Pulmonary artery endothelial cell (primary cell): ENCODE measurements at places on chromosomes 13 and 19.
A peak's percentile ranks its signal among the peaks of the same experiment; 100 is the strongest.

GRCh38 chr13:101555610-101556009, 103.1 kb downstream of the ITGBL1 start:
- no peak for DNase-seq

- no peak for DNase-seq
These were observed 22.4 kb downstream of the OLFM2 start for GRCh38 chr19:9914001-9914314.

- DNase-seq, result peak; percentile 10
These were observed 434 bp upstream of the FNDC3A start for GRCh38 chr13:48975101-48975855.

DNA sequence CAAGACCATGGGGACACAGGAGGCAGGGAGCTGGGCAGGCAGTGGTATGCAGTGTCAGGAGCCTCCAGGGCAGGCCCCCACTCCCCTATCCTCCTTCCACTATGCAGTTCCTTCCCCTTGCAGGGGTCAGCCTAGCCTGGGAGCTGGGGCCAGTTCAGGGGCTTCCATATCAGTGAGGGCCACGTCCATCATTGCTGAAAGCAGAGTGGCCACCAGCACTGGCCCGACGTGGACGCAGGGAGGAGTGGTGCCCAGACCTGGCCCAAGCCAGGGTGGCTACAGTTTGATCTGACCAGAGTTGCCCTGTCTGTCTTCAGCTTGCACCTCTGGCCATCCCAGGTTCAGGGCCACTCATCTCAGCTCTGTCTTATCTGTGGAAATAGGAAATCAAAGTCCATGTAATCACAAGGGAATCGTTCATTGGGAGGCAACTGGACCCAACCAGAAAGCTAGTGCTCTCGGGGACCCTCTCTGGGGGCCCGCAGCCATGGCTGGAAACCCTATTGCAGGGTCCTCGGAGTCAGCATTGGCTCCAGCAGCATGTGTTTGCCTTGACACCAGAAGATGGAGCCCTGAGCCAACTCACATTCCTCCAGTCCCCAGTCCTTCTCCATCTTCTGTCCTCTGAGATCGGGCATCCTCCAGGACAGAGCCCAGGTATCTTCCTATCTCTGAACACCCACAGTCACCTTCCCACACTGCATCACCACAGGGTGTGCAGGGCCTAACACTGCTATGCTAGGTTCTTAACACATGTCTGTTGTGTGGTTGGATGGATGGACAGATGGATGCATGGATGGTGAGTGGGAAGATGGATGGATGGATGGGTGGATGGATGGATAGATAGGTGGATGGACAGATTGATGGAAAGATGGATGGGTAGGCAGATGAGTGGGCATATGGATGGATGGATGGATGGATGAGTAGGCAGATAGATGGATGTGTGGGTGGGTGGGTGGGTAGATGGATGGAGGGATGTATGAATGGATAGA, 75.7 kb upstream of the KCTD15 start:
- DNase-seq, result no peak

DNA sequence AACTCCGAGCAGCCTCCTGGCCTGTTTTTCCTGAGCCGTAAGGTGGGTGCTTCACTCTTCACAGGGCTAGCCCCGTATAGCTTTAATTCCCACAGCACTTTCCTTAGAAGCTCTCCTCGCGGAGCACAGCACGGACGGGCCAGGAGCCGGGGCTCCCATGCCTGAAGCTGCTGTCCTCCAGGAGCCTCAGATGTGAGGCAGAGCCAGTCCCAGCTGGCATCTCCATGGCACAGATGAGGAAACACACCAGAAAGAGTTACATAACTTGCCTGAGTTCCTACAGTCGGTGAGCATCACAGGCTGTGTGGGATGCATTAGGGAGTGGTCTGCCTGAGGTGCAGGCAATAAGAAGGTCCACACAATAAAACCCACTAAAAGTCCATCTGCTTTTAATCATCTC, 118.5 kb downstream of the ATP8A2 start:
- DNase-seq, result no peak

DNA sequence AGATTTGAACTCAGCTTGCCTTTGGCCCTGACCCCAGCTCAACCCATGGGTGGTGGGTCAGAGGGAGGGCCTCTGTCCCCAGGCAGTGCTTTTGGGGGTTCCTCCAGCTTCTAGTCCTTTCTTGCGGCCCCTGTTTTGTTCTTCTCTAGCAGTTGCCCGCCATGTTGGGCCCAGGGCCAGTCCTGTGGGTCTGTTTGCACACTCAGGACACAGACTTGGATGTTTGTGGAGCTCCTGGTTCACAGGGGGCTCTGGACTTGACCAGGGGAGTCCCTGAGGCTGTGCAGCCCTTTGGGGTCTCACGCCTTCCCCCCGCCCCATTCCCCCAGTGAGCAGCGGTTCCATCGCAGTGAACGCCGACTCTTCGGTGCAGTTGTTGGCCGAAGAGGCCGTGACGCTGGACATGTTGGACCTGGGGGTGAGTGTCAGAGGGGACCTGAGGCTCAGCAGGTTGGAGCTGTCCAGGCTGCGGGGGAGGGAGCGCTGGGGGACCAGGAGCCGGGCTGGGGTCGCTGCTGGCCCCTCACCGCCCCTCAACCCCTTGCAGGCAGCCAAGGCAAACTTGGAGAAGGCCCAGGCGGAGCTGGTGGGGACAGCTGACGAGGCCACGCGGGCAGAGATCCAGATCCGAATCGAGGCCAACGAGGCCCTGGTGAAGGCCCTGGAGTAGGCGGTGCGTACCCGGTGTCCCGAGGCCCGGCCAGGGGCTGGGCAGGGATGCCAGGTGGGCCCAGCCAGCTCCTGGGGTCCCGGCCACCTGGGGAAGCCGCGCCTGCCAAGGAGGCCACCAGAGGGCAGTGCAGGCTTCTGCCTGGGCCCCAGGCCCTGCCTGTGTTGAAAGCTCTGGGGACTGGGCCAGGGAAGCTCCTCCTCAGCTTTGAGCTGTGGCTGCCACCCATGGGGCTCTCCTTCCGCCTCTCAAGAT, 2.5 kb downstream of the ATP5F1D start:
- peak; percentile 53 for DNase-seq

GRCh38 chr13:97810152-97810551, 143.3 kb upstream of the IPO5 start:
- no peak for DNase-seq

- DNase-seq, result no peak
These were observed 32.8 kb downstream of the ANKRD10 start for GRCh38 chr13:110881839-110882627.

DNA sequence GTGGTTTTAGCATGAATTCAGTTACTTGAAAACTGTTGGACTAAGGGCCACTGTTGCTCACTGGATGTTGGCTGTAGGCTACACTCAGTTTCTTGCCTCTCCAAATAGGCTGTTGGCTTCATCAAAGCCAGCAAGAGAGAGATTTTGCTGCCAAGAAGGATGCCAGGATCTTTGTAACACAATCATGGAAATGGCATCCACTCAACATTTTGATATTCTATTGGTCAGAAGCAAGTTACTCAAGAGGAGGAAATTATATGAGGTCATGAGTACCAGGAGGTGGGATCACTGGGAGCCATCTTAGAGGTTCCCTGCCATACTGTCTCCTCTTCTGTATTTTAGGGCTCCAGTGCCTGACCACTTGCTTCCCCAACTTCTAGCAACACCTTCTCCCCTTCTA, 30.6 kb downstream of the SYDE1 start:
- no peak for DNase-seq

- no peak for DNase-seq
These were observed 1.9 kb downstream of the PPP1R12C start for GRCh38 chr19:55115446-55116065.

- DNase-seq, result no peak
These were observed 802.1 kb upstream of the SLITRK6 start for GRCh38 chr13:86601351-86601750.

- DNase-seq, result no peak
These were observed 9.3 kb downstream of the ZIC5 start for GRCh38 chr13:99962242-99962641.

DNA sequence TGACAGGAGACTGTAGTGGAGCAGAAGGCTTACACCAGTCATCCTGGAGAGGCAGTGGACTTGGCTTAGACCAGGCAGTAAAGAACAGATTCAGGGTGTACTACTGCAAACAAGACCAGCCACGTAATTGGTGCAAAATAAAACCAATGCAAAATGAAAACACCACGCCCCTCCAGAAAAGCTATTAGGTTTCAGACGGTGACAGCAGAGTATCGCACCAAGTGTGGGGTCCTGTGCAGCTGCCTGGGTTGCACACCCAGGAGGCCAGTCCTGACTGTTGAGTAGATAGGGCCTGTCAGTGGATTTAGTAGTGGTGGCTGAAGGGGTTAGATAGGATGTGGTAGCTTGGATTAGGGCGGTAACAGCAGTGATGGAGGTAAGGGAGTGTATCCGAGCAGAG, 5.4 kb upstream of the PRKACA start:
- no peak for DNase-seq

DNA sequence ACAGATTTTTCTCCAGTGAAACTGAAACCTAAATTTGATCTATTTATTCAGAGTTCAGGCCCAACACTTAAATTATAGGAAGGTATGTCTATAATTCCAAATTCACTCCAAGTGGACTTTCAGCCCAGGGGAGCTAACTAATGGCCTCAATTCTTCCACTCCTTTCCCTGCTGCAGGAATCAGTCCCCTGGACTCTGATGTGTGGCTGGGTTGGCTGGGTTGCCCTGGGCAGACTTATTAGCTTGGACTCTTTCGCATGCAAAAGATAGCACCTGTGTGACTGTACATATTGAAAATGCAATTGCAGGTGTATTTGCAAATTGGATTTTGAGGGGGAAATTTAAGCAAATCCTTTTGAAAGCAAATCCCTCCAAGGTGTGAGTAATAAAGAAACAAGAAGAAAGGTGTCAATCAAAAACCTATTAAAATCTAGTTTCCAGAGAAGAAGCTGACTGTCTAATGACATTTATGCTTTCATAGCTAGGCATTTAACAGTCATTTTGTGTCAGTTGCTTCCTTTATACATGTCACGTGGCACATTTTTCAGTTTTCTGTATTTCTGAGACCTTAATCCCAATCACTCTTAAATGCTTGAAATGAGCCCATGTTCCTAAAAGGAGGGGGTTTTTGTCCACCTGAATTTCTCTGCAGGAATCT, 42.7 kb downstream of the KLF5 start:
- no peak for DNase-seq

- DNase-seq, result no peak
These were observed 235.6 kb upstream of the SOX21 start for GRCh38 chr13:94947965-94948371.

- DNase-seq, result no peak
These were observed 26.4 kb upstream of the HNRNPA1L2 start for GRCh38 chr13:52615812-52616211.

DNA sequence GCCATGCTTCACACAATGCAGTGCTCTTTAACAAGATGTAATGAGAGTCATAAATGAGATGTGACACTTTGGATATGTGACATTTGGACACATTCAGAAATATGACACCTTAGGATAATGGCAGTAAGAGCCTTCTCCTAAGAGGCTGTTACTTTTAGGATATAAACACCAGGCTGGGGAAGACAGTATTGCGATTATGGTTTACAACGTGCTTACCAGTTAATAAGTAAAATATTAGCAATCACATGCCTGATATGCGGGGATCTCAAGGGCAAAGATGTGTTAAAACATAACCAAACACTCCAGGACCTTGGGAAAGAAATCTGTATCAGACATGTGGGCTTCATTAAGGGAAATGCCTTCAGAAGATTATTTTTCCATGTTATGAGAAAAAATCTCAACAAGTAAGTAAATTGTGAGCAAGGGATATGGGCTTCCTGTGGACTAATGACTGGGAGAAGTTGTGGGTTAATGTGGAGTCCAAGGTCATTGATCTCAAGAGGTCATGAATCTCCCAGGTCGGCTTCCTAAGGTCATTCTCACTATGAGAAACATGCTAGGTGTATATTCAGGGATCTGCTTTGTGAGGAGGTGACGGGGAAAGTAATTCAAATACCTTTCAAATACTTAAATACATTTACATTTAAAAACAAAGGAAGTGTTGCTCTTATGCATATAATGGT, 105.3 kb downstream of the STARD13 start:
- DNase-seq, result no peak

- no peak for DNase-seq
These were observed 5.0 kb downstream of the PBX4 start for GRCh38 chr19:19613506-19613905.

DNA sequence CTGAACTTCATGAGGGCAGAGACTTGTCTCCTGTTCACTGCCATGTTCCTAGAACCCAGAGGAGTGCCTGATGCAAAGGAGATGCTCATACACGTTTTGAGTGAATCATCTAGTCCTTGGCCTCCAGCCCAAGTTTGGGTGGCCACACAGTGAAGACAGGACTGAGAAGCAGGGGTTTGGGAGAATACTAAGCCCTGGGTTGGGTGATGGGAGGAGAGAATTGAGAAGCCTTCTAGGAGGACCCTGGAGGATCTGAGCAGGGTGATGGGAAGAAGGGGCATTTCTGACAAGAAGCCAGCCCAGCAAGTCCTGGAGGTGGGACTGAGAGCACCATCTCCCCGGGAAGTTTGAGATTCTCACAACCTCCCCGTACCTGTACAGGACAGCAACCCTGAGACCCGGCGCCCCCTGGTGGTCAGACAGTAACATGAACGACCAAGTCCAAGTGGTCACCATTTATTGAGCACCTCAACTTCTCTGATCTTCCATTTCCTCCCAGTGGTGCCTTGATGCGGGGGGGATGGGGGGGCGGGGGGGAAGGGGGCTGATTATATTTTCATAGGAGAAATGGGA, 11.0 kb downstream of the CTU1 start:
- no peak for DNase-seq

GRCh38 chr13:37037241-37037640, 22.2 kb downstream of the SUPT20H start:
- DNase-seq, result no peak

DNA sequence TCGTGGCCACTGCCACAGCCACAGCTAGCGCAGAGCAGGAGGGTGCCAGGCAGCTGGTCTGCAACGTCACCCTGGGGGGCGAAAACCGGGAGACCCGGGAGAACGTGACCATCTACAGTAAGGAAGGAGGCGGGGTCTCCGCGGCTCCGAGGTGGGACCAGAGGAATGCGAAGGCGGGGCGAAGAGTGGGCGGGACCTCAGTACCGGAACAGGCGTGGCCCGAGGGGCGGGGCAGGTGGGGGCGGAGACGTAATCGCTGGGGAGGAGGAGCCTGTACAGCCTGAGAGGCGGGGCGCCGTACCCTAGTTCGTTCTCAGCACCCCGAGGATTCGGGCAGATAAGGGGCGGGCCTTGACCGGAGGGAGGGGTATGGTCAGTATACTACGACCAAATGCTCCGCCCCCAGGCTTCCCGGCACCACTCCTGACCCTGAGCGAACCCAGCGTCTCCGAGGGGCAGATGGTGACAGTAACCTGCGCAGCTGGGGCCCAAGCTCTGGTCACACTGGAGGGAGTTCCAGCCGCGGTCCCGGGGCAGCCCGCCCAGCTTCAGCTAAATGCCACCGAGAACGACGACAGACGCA, 2.5 kb downstream of the ICAM5 start:
- DNase-seq, result no peak

GRCh38 chr13:114200399-114200911, 21.4 kb downstream of the CFAP97D2 start:
- DNase-seq, result no peak

DNA sequence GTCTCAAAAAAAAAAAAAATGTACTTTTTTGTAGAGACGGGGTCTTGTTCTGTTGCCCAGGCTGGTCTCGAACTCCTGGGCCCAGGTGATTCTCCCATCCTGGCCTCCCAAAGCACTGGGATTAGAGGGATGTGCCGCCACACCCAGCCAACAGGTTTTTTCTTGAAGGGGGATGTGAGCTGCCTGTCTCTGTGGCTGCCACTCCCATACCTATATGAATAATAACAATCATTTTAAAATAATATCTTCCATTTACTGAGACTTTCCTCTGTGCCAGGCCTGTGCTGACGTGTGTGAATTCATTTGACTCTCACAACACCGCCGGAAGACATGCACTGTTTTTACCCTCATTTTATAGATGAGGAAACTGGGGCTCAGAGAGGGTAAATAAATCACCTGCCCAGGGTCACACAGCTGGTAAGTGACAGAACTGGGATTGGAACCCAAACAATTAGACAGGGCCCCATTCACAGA, 7.2 kb upstream of the BCL3 start:
- DNase-seq, result no peak
